ENCODE measurements at places on chromosomes 12 and 14.

DNA sequence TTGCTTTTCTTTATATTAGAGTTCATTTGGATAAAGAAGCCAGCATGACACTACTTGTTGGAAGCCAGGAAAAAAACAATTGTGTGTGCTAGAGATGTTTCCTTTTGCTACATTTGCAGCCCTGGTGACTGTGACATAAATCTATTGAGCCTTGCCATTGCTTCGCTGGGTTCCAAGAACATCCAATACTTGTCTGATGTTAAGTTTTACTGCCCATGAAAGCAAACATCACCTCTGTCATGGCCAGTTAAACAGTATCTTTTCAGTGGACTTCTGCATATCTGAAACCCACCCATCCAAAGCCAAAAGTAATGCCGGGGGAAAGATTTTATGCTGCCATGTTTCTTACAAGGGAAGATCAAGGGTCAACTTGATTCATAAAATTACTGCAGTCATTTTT, 184.0 kb downstream of the MSRB3 start:
- DNase-seq = no peak

DNA sequence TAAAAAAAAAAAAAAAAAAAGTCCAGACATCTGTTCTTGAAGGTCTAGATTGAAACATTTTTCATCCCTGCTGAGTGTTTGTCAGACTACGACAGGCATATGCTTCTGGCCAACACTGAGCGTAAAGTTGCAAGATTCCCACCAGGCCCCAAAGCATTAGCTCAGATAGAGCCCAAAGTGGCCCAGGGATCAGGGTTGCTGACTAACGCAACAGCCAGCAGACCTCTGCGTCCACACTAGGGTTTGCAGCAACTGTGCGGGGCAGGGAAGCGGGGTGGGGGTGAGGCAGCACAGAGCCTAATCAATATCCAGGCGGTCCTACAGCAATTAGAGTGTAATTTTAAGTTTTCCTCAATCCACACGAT, 55.7 kb downstream of the SSH1 start:
- no peak for DNase-seq

DNA sequence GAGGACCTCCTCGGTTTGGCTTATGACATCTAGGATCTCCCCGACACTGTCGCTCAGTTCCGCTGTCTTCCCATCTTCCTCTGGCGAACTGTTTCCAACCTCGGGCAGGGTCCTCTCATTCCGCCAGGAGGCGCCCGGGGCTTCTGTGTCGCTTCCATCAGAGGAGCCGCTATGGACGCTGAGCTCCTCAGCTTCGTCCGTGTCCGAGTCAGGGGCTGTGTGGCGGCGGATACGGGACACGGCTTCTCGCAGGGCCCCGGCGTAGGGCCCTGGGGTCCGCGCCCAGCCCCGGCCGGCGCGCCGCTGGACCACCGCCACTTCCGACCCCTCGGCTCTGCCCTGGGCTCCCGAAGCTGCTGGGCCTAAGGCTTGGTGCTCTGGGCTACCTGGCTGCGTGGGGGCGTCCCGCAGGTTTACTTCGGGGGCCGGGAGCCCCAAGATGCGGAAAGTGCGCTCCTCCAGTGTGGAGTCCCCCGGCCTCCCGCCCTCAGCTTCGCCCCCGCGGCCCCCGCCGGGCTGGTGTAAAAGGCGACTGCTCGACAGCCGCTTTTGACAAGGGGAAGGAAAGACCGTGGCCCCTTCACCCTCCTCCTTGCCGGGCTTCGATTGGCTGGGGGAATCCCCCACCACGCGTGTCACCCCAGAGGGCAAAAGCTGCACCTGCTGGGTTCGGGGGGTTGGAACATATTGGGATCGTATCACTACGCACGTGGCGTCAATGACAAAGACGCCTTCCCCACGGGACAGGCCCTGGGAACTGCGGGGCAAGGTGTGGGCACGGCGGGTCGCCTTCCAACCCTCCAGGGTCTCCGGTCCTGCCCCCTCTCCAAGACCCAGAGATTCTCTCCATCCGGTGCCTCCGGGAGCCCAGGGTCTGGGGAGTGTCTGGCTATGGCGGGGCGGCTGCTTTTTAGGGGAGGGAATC, 2.1 kb downstream of the DDN start:
- DNase-seq = peak; percentile 86

GRCh38 chr14:93536945-93537344, 106.2 kb downstream of the UNC79 start:
- DNase-seq = peak; percentile 28

DNA sequence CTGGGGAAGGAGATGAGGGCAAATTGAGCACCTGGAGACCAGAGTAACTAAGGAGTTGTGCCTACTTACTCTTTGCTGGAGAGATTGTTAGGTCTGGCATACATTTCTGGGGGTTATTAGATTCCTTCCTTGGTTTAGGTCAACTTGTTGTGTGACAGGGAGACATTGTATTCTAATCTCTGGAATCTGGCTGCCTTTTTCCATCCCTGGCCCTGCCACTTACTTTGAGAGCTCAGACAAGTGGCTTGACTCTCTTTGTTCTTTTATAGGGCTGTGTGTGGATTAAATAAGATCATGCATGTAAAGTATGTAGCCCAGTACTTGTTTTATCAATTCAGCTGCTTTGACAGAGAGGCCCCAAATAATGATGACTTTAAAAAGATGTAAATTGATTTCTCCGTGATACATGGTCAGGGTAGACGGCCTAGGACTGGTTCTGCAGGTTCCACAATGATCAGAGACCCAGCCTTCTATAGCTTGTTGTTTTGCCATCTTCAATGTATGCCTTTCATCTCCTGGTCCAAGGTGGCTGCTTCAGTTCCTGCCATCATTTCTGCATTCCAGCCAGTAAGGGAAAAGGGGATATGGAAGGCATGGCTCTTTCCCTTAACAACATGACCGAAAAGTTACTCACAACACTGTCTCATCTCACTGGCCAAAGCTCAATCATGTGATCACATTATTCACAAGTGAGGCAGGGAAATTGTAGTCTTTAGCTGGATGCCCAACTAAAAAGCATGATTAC, 72.6 kb downstream of the CHST11 start:
- DNase-seq = no peak

GRCh38 chr12:129161511-129161910, 308.2 kb downstream of the GLT1D1 start:
- no peak for DNase-seq

DNA sequence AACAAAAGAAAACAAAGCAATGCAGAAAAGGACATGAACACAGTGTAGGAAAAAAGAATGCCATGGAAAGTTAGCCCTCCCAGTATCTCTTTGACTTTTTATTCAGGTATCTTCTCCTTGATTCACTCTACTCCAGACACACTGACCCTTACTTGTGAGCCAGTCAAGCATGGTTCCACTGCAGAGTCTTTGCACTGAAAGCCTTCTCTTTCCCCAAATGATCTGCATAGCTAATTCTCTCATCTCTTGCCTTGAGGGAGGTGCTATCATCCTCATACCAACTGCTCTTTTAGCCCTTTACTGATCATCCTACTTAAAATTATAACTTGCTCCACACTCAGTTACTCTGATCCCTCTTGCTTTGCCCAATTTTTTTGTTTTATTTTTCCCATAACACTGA, 101.2 kb upstream of the SLC16A7 start:
- DNase-seq = no peak

DNA sequence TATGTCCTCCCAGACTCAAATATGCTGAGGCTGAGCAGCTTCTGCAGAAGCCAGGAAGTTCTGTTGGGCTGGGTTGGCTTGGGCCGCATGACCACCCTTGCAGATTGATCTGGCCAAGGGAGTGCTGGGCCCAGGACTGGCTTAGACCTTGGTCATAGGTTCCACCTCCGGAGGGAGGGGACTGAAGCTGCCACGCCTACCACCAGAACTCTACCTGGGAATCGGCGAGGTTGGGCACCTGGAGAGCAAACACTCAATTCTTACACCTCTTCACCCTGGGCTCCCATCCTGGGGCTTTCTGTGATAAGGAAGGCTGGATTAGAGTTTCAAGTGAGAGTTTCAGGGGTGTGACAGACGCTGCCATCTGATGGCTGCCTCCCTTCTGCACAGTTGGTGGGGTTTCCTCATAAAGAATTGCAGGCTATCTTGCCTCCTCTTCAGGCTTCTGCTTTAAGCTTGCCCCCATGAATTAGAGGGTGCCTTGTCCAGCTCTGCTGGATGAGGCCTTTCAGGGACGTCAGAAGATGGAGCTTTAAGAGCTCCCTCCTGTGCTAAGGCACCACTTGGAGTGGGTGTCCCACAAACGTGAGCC, 5.8 kb downstream of the SLC24A4 start:
- DNase-seq = peak; percentile 17

- DNase-seq = peak; percentile 1
Measured at GRCh38 chr12:122868471-122869177, 27.3 kb downstream of the VPS37B start.

DNA sequence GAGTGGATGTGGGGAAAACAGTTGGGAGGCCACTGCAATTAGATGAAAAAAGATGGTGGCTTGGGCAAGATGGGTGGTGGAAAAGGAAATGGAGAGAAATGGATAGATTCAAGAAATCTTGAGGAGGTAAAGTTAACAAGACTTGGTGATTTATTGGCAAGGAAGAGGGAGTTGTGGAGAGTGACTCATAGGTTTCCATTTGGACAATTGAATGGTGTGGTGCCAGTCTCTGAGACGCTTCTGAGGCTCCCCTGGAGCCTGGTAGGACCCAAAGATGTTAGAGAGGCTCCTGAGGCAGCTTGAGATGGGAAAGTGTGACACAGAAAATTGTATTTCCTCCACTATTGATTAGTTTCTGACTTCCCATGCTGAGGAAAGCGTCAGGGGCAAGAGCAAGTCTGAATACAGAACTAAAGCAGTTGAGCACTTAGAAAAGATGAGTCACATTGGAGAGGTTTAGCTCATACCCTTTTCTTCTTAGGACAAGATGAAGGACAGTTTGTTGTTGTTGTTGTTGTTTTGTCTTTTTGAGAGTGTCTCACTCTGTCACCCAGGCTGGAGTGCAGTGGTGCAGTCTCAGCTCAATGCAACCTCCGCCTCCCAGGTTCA, 4.5 kb downstream of the PRPF40B start:
- DNase-seq = no peak

- DNase-seq = no peak
Measured at GRCh38 chr12:7093486-7093885, 1.2 kb upstream of the C1R start.

DNA sequence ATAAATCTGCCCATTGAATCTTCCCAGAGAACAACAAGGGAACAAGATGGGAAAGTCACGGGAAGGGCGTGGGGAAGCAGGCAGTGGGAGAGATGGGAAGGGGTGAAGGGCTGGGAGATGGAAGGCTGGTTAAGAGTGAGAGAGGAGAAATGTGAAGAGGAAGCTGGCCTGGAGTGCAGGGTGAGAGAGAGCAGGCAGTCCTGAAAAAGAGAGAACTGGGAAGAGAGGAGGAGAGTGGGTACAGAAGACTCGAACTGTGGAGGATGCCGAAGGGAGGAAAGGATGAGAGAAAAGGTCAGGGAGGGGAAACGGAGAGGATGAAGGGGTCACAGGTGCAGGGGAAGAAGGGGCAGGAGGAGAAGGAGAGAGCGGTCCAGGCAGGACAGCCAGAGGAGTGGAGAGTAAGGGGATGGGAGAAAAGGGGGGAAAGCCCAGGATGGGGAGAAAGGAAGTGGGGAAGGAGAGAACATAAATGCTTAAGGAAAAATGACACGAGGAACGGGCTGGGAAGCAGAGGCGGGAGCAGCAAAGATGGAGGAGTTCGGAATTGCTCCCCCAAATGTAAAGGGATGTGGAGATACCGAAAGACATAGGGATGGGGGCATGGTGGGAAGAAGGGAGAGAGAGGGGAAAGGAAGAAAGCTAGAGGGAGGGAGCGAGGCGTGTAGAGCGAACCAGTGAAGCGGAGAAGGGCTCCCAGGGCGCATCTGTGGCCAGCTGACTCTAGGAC, 1.2 kb downstream of the PIANP start:
- no peak for DNase-seq

- peak; percentile 62 for DNase-seq
Measured at GRCh38 chr12:12294215-12295005, 27.6 kb upstream of the LRP6 start.

DNA sequence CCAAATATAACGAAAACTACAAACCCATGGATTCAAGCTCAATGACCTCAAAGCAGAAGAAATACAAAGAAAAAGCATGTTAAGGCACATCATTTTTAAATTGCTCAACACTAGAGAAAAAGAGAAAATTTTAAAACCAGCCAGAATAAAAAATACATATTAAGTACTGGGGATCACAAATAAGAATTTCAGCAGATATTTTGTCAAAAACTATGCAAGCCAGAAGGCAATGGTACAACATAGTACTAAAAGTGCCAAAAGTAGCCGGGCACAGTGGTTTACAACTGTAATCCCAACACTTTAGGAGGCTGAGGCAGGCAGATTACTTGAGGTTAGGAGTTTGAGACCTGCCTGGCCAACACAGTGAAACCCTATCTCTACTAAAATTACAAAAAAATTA, 10.2 kb downstream of the SGPP1 start:
- DNase-seq = peak; percentile 10

- no peak for DNase-seq
Measured at GRCh38 chr14:78143489-78144145, 26.6 kb upstream of the NRXN3 start.

GRCh38 chr12:5948696-5949095, 3.6 kb upstream of the ANO2 start:
- DNase-seq = no peak

GRCh38 chr14:77197988-77198387, 16.4 kb downstream of the TMEM63C start:
- no peak for DNase-seq

DNA sequence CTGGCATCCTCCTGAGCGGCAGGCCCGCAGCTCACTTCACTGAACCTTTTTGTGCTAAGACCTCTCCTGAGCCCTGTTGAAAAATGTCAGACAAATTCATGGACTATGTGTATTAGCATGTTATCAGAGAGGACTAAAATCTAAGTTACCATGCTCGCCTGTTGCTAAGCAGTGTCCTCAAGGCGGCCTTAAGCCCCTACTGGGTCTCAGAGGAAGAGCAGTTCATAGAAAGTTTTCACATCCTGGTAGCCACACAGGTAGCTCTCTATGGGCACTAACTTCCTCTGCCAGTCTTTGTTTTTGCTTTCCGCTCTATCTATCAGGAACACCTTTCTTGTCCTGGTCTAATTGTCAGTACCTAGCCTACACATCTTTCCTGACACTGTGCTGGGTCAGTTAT, 306.6 kb upstream of the MIS18BP1 start:
- DNase-seq = peak; percentile 13

- peak; percentile 43 for DNase-seq
Measured at GRCh38 chr12:130186651-130187268, 24.5 kb downstream of the FZD10 start.

- DNase-seq = peak; percentile 36
Measured at GRCh38 chr12:92466391-92467305, 236.1 kb upstream of the PLEKHG7 start.

GRCh38 chr12:104495786-104496185, 39.0 kb downstream of the CHST11 start:
- no peak for DNase-seq

DNA sequence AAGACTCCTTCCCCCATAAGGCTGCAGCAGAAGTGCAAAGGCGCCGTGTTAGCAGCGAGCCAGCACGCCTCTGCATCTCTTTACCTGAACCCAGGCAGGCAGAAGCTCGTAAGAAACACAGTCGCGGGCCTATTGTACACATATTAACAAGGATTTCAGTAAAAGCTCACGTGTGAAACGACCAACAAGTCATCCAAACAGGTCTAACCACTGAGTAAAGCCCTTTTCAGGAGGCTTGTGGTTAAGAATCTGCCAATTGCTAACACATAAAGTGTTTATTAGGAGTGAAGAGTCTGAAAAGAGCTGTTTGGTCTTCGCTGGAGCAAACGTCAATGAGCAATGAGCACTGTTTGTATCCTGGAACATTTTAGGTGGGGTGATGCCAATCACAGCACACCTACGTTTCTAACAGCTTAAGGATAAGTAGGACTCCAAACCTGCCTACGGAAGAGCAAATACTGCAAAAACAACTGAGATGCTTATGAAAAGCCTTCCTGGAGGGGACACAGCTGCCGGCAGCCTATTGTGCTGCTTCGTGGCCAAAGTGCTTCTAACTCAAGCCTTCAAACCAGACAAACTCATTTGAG, 43.1 kb downstream of the PRKAB1 start:
- DNase-seq = no peak
